Glutamatergic neuron (in vitro differentiated cells): ENCODE measurements at places on chromosomes 6 and 20. TPM values are rescaled to one million over a fixed set of nuclear protein-coding genes. Genes with fewer than 3 reads are reported as not detected.
A peak's percentile ranks its signal among the peaks of the same experiment; 100 is the strongest.

BICRAL gene
- 11.0 TPM for total RNA-seq

DNA sequence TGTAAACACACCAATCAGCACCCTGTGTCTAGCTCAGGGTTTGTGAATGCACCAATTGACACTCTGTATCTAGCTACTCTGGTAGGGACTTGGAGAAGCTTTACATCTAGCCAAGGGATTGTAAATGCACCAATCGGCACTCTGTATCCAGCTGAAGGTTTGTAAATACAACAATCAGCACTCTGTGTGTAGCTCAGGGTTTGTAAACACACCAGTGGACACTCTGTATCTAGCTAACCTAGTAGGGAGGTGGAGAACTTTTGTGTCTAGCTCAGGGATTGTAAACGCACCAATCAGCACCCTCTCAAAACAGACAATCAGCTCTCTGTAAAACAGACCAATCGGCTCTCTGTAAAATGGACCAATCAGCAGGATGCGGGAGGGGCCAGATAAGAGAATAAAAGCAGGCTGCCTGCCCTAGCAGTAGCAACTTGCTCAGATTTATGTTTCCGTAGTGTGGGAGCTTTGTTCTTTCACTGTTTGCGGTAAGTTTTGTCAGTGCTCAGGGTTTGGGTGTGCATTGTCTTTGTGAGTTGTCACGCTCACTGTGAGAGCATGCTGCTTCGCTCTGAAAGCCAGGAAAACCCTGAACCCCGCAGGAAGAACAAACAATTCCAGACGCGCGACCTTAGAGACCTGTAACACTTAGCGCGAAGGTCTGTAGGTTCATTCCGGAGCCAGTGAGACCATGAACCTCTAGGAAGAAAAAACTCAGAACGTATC lies 37.0 kb downstream of the RIOK1 start:
- no peaks in the 10 kb centered on the region for H3K36me3 ChIP-seq
- H3K27me3 ChIP-seq, result no peaks in the 10 kb centered on the region
- no peaks in the 10 kb centered on the region for H3K4me1 ChIP-seq
- DNase-seq, result no peak

GRCh38 chr6:35251949-35252348 lies 7.6 kb upstream of the ZNF76 start:
- H3K4me1 ChIP-seq, result peaks cover 8% of the 10 kb centered on the region
- no peak for DNase-seq
- H3K36me3 ChIP-seq, result no peaks in the 10 kb centered on the region
- no peak overlapping the region for H3K27ac ChIP-seq

GRCh38 chr20:21101453-21101931 lies 4.7 kb downstream of the LINC00237 start:
- no peak overlapping the region for H3K27ac ChIP-seq
- H3K27me3 ChIP-seq, result peaks cover 35% of the 10 kb centered on the region
- peaks cover 6% of the 10 kb centered on the region for H3K4me1 ChIP-seq
- H3K4me3 ChIP-seq, result peak overlapping the region; percentile 85
- DNase-seq, result peak; percentile 63

SASH1 gene
- total RNA-seq, result 5.0 TPM

CCN6 gene
- not detected for total RNA-seq

DNA sequence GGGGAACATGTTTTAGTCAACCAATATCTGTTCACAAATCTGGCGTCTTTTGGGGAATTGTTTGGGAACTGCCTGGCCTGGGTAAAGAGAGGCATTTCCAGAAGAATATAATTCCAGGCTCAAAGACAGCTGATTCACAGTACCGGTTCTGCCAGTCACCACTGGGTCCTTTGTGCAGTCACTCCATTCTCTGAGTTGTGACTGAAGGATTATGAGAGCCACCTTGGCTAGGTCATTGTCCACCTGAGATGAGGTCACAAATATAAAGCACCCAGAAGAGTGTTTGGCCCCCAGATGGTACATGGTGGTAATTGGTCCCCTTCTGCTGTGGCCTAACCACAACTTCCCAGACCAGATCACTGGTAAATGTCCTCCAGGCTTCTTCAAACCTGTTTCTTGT lies 121.0 kb upstream of the SPACA1 start:
- H3K4me1 ChIP-seq, result peaks cover 54% of the 10 kb centered on the region
- H3K27me3 ChIP-seq, result peaks cover 19% of the 10 kb centered on the region
- DNase-seq, result no peak
- H3K4me3 ChIP-seq, result no peak overlapping the region
- no peak overlapping the region for H3K27ac ChIP-seq

ARMH2 gene
- 0.54 TPM for total RNA-seq

DNA sequence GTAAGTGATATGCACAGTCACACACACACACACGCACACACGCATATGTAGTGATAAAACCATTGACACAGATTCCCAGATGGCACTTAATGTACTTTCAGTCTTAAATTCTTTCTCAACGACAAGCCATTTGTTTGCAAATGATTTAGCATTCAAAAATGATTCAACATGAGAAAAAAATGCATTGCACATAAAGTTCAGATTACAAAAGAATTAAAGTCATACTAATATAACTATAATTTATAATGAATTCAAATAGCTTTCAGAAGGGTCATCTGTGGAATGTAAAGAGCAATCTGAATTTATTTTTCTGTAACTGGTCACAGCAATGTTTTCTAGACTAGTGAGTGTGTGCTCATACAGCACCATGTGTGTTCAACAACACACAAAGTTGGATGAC lies 521.6 kb upstream of the ZNF337 start:
- H3K27me3 ChIP-seq, result no peaks in the 10 kb centered on the region
- no peaks in the 10 kb centered on the region for H3K36me3 ChIP-seq
- DNase-seq, result no peak
- no peak overlapping the region for H3K27ac ChIP-seq
- H3K4me1 ChIP-seq, result no peaks in the 10 kb centered on the region

DNA sequence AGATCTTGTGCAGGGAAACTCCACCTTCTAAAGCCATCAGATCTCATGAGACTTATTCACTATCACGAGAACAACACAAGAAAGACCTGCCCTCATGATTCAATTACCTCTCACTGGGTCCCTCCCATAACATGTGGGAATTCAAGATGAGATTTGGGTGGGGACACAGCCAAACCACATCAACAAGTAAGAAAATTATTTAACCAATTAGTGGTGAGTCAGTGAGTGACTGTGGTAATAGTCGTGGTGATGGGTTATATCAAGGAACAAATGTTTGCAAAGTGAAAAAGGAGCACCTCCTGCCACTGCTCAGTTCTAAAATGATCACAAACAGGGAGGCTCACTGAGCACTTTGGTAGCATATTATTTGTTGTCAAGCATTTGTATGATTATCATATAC lies 20.6 kb downstream of the EPM2A start:
- DNase-seq, result no peak
- H3K4me3 ChIP-seq, result no peak overlapping the region
- peaks cover 17% of the 10 kb centered on the region for H3K36me3 ChIP-seq
- H3K27me3 ChIP-seq, result no peaks in the 10 kb centered on the region
- H3K4me1 ChIP-seq, result no peaks in the 10 kb centered on the region

SEL1L2 gene
- total RNA-seq, result not detected

DNA sequence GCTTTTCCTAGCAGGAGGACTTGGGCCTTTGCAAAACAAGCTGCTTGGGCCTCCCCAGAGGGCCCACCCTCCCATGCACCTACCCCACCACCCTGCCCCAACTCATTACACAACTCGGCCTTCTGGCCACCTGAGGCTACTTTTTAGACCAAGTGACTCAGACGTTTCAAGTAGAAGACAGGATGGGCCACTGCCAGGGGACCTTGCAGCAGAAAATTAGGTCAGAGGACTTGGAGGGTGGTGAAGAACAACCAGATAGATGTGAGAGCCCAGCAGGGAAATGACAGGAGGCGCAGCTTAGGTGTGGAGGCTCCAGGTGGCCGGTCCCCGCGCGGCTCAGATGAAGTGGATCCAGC lies 1.4 kb downstream of the PPP1R3D start:
- peaks cover 10% of the 10 kb centered on the region for H3K4me1 ChIP-seq
- H3K27ac ChIP-seq, result peak overlapping the region; percentile 64
- no peak for DNase-seq
- peaks cover 2% of the 10 kb centered on the region for H3K27me3 ChIP-seq
- no peaks in the 10 kb centered on the region for H3K36me3 ChIP-seq

DNA sequence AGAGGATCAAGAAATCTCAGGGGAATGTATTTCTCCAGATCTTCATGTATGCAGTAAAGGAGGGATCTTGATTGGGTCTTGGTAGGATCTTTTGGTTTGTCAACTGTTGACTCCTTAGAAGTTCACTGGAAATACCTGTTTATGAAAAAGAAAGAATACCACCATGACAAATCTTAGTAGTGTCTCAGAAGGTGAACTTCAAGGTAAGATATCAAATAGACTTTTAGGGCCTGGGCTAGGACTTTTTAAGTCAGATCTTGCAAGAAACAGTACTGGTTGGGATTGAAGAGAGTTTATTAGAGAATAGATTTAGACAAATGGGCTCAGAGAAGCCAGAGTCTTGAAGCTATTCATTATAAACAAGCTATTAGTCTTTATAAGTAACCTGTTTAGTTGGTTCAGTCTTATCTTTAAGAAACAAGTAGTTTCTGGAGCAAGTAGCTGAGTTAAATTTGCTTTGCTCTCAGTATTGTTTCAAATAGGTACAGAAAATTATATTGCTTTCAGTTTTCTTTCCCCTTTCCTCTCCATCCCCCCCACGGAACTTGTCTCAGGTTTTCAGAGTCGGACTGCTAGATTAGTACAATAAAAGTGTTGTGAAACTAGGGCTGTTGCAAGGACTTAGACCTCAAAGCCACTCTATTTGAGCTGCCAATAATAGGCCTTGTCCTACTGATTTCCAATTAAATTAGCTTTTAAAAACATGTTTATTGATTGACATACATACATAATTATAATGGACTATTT lies 529.1 kb upstream of the CITED2 start:
- H3K27me3 ChIP-seq, result peaks cover 6% of the 10 kb centered on the region
- H3K4me3 ChIP-seq, result no peak overlapping the region
- H3K36me3 ChIP-seq, result no peaks in the 10 kb centered on the region
- DNase-seq, result no peak
- peaks cover 37% of the 10 kb centered on the region for H3K4me1 ChIP-seq

GRCh38 chr20:5140195-5140594 lies 13.4 kb downstream of the CDS2 start:
- peaks cover 12% of the 10 kb centered on the region for H3K4me1 ChIP-seq
- no peak overlapping the region for H3K27ac ChIP-seq
- H3K36me3 ChIP-seq, result no peaks in the 10 kb centered on the region
- no peak overlapping the region for H3K4me3 ChIP-seq
- H3K27me3 ChIP-seq, result peaks cover 2% of the 10 kb centered on the region

HEY2 gene
- total RNA-seq, result 2.1 TPM

- no peak for DNase-seq
- peaks cover 13% of the 10 kb centered on the region for H3K4me1 ChIP-seq
- H3K4me3 ChIP-seq, result no peak overlapping the region
- no peaks in the 10 kb centered on the region for H3K36me3 ChIP-seq
- H3K27me3 ChIP-seq, result peaks cover 5% of the 10 kb centered on the region
Observed at GRCh38 chr6:5532941-5533340, 271.6 kb downstream of the FARS2 start.

MRAP2 gene
- total RNA-seq, result 5.1 TPM

- no peaks in the 10 kb centered on the region for H3K36me3 ChIP-seq
- H3K4me3 ChIP-seq, result no peak overlapping the region
- no peak for DNase-seq
- H3K27ac ChIP-seq, result no peak overlapping the region
- peaks cover 5% of the 10 kb centered on the region for H3K27me3 ChIP-seq
Observed at GRCh38 chr20:46285072-46285471, 23.2 kb downstream of the CDH22 start.

DNA sequence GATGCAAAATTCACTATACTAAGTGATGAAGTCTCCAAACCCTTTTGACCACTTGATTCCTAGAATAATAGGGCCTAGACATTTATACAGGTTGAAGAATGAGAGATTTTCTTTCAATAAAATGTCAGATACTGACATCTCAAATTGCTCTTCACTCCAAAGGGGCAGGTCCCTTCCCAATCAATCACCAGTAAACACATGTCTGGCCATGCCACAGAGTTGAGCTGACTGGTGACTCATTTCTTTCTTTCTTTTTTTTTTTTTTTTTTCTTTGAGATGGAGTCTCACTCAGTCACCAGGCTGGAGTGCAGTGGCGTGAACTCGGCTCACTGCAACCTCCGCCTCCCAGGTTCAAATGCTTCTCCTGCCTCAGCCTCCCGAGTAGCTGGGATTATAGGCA lies 388.6 kb upstream of the BTBD3 start:
- no peaks in the 10 kb centered on the region for H3K27me3 ChIP-seq
- no peak overlapping the region for H3K4me3 ChIP-seq
- no peak overlapping the region for H3K27ac ChIP-seq
- H3K4me1 ChIP-seq, result no peaks in the 10 kb centered on the region
- DNase-seq, result no peak
- H3K36me3 ChIP-seq, result peaks cover 3% of the 10 kb centered on the region

SAMD3 gene
- 1.6 TPM for total RNA-seq

DNA sequence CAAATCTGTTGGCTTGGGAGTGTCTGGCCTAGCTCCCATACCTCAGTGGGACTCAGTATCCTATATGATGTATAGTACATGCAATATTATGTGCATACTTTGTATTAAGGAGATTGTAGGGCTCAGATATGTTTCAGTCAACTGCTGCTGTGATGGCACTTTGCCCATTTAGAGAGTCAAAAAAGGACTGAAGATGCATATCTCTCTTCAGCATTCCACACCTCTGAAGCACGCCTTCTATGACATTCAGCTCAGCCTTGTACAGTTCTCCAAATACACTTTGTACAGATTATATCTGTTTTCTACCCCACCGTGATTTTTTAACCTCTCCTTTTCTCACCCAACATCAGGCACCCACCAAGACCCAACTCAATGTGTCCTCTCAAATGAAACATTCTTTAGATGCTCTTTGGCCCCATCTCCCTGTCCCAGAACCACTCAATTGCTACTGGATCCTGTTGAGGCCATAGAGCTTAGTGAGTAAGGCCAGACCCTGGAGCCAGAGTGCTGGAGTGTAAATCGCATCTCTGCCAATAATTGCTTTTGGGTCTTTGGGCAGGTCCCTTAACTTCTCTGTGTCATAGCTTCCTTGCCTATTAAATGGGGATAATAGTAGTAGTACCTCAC lies 15.6 kb downstream of the ENPP1 start:
- H3K4me3 ChIP-seq, result no peak overlapping the region
- peaks cover 5% of the 10 kb centered on the region for H3K4me1 ChIP-seq
- H3K27ac ChIP-seq, result no peak overlapping the region
- DNase-seq, result no peak
- no peaks in the 10 kb centered on the region for H3K27me3 ChIP-seq
- no peaks in the 10 kb centered on the region for H3K36me3 ChIP-seq

DNA sequence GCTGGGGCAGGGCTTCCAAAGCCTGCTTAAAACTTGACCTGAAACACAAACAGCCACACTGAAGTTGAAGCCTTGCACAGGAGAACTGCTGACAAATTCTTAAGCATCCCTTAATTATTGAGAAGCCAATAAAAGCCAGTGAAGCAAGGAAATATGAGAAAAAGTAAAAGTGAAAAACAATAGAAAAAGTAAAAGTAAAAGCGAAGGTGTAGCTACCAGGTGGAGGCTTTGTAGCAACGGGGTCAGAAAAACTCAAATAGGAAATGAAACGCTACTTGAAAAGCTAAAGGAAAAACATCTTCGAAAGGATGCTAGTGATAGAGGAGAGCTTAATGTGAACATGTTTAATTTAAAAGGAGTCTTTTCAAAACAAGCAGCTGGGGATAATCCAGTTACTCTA lies 97.4 kb downstream of the IRF4 start:
- H3K4me1 ChIP-seq, result peaks cover 7% of the 10 kb centered on the region
- H3K27me3 ChIP-seq, result no peaks in the 10 kb centered on the region
- DNase-seq, result no peak
- no peak overlapping the region for H3K4me3 ChIP-seq
- H3K36me3 ChIP-seq, result peaks cover 19% of the 10 kb centered on the region
- H3K27ac ChIP-seq, result no peak overlapping the region

- H3K27ac ChIP-seq, result no peak overlapping the region
- no peak for DNase-seq
- H3K36me3 ChIP-seq, result no peaks in the 10 kb centered on the region
- H3K27me3 ChIP-seq, result no peaks in the 10 kb centered on the region
Observed at GRCh38 chr6:11622156-11622555, 84.6 kb downstream of the TMEM170B start.

CEP57L1 gene
- total RNA-seq, result 22.7 TPM

RAD21L1 gene
- not detected for total RNA-seq
